ENCODE measurements at places on chromosomes 11 and 22.

DNA sequence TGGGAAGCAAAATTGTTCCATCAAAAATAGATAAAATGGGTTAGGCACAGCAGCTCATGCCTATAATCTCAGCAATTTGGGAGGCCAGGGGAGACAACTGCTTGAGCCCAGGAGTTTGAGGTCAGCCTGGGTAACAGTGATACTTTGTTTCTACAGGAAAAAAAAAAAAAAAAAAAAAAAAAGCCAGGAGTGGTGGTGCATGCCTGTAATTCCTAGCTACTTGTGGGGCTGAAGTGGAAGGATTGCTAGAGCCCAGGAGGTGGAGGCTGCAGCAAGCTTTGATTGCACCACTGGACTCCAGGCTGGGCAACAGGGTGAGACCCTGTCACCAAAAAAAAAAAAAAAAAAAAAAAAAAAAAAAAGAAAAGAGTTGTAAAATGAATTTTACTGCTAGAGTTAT is 49.6 kb downstream of the KIF18A start:
- no peak for DNase-seq

- no peak for DNase-seq
Measured at GRCh38 chr11:103651341-103651998, 385.0 kb upstream of the DDI1 start.

- no peak for DNase-seq
Measured at GRCh38 chr22:20423906-20424551, 13.6 kb downstream of the SCARF2 start.

DNA sequence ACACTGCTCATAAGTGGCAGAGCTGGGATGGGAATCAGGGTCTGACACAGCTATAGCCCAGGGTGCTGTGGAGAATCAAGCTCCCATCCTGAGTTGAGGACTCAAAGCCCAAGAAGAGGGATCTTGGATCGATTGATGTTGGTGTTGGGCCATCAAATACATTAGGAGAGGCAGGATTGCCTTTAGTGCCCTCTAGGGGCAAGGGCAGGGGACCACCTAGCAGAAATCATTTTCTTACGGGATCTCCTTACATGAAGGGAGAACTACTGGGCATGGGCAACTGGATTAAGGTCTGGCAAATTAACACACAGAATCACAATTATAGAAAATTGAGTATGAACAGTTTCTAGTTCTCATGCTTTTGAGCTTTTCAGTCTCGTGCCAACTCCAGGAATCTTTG is 24.9 kb upstream of the EMSY start:
- DNase-seq, result no peak

DNA sequence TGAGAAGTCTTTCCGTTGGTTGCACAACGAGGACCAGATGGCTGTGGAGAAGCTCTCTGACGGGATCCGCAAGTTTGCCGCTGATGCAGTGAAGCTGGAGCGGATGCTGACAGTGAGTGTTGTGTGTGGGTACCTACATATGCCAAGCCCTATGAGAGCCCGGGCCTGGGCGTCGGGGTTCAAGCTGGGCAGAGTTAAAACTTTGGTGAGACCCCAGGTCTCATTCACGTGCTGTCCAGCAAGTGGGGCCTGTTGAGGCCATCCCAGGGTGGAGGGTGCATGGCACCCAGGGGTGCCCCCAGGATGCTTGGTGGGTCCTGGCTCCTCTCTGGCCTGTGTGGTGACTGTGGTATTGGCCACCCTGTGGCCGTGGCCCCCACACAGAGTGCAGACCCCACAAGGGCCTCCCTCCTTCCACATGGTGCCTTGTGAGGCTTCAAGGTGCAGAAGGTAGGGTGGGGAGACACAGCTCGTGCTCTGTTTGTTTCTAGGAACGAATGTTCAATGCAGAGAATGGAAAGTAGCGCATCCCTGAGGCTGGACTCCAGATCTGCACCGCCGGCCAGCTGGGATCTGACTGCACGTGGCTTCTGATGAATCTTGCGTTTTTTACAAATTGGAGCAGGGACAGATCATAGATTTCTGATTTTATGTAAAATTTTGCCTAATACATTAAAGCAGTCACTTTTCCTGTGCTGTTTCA is 12.8 kb downstream of the GATD1 start:
- no peak for DNase-seq

DNA sequence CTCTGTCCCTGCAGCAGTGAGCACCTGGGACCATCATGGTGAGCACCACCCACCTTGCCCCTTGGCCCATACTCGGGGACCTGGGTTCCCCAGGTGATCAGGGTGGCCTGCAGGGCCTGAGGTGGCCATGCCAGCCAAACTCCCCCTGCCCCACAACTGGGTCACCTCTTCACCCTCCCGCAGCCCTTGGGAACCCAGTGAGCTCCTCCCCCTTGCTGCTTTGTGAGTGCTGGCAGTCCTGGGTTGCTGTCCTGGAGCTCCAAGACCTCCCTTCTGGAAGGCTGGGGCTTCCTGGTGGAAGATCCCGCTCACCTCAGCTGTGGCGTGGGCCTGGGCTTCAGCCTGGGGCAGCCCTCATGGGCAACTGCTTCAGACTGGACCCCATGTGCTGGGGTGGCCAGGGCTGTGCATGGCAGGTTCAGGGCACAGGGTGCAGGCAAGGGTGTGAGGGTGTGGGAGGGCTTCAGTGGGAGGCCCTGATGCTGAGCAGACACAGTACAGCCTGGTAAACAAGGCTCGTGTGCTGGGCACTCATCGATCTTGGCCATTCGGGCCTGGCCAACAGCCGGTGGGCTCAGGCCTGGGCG is 57.6 kb downstream of the RTN4R start:
- no peak for DNase-seq

- no peak for DNase-seq
Measured at GRCh38 chr11:34226210-34226609, 120.8 kb downstream of the NAT10 start.

DNA sequence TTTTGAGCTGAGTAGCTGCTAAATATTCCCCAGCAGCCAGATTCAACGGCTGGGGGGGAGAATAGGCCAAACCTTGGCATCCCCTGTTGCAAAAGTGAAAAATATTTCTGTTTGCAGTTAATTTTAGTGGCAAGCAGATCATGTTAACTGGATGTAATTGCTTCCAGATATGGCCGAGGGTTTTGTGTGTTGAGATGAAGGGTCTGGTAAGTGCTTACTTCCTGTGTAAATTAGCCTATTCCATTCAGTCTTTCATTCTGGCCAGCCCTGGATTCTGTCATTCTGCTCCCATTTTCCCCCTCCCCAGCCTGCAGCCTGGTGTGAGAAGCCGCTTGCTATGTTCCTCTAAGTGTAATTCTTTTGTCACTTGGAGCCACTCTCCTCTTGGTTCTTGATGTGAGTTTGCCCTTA is 17.4 kb downstream of the ZBTB16 start:
- DNase-seq, result no peak

GRCh38 chr11:130979386-130979972 is 63.2 kb upstream of the SNX19 start:
- no peak for DNase-seq

GRCh38 chr11:127114035-127114434 is 113.5 kb upstream of the KIRREL3 start:
- no peak for DNase-seq

DNA sequence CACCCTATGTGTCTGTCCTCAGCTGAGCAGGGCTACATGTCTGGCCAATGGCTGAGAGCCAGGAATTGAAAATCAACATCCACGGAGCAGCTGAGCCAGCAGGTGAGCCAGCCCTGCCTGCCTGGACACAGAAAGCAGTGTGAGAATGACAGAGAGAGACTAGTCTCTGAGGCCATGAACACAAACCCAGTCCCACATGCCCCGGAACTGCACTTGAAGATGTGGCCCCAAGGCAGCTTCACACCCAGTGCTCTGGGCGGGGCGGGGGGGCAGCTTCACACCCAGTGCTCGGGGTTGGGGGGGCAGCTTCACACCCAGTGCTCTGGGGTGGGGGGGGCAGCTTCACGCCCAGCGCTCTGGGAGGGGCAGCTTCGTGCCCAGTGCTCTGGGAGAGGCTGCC is 37.6 kb downstream of the TRMU start:
- no peak for DNase-seq

DNA sequence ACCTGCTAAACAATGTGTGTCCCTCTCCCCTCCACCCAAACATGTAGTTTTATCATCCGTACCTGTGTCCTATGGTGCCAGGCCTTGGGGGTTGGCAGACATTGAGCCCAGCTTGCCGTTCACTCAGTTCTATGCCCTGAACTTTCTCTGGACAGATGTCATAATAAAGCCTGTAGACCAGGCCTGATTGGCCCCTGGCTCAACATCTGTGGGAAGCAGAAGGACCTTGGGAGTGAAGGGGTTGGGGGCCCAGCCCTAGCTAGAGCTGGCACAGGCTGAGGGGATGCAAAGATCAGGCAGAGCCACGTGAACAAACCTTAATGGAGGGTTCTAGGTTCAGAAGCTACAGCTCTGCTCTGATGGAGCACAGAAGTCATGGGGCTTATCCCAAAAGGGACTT is 600.6 kb downstream of the BUD13 start:
- no peak for DNase-seq

- DNase-seq, result no peak
Measured at GRCh38 chr11:1863352-1864216, 10.7 kb downstream of the LSP1 start.

DNA sequence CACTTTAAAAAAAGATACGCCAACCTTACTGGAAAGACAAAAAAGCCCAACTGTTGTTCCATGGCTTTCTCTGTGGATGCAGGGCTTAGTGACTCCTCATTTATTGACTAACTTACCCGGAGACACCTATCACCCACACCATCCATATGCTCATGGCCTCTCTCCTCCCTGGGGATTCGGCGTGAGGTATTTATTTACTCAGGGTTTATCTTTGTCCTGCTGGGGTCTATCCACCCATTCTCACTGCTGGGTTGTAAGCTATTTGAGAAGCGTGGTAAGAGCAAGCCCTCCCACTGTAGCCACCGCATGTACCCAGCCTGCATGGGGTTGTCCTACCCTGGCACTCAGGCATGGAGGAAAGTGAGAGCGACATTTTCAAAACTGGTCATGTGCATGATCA is 93.6 kb downstream of the NELL1 start:
- DNase-seq, result no peak

DNA sequence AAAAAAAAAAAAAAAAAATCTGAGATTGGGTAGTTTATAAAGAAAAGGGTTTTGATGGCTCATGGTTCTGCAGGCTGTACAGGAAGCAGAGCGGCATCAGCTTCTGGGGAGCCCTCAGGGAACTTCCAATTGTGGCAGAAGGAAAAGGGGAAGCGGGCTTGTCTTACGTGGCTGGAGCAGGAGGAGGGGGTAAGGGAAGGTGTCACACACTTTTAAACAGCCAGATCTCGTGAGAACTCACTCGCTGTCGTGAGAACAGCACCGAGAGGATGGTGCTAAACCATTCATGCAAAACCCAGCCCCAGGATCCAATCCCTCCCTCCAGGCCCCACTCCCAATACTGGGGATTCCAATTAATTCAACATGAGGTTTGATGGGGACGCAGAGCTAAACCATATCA is 806.2 kb downstream of the TBC1D22A start:
- no peak for DNase-seq

DNA sequence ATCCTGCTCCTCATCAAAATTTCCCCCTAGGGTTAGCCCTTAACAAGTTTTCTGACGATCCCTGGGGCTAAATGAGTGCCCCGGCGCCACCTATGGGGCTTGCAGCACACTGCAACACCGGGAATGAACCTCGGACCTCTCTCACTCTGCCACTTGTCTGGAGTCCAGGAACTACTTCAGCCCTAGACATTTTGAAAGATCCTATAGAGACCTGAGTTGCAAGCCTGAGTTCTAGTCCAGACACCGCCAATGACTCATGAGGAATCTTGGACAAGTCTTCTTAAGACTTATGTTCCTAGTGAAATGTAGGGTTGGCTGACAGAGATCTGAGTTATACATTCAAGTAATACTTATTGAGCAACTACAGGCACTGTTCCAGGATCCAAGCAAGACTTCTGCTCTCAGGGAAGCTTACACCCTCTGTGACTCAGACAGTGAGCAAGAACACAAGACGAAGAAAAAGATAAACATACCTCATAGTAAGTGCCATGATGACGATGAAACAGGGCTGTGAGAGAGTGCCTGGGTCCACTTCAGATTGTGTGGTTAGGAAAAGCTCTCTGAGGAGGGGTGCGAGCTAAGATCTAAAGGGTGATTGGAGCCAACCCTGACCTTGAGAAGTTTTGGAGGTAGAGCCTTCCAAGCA is 10.2 kb upstream of the STK33 start:
- no peak for DNase-seq

DNA sequence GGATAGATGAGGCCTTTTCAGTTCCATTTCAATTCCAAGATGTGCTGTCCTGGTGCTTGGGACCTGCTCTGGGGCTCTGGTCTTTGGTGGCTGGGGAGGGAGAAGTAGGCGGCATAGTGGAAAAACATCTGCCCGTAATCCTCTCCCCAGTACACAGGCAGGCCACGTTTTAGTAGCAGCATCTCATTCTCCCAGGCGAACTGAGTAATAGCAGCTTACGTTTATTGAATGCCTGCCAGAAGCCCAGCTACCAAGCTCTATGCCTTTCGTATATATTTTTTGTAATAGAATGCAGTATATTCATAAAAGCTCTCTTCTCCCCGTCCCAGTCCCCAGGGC is 11.4 kb downstream of the ACO2 start:
- DNase-seq, result no peak

- DNase-seq, result no peak
Measured at GRCh38 chr11:78417175-78417887, at the start of gene GAB2. Gene GAB2, minus strand, starts transcription at chr11:78417820. Its CDS starts 100 bp downstream, at chr11:78417720.

GRCh38 chr11:119018074-119018938 is at the start of the genes RPS25 and TRAPPC4:
Gene RPS25, minus strand, starts transcription at chr11:119018343. Its CDS starts 59 bp downstream, at chr11:119018284.
Gene TRAPPC4, plus strand, starts transcription at chr11:119018766. Its CDS starts 30 bp downstream, at chr11:119018796.
- DNase-seq, result peak; percentile 87

DNA sequence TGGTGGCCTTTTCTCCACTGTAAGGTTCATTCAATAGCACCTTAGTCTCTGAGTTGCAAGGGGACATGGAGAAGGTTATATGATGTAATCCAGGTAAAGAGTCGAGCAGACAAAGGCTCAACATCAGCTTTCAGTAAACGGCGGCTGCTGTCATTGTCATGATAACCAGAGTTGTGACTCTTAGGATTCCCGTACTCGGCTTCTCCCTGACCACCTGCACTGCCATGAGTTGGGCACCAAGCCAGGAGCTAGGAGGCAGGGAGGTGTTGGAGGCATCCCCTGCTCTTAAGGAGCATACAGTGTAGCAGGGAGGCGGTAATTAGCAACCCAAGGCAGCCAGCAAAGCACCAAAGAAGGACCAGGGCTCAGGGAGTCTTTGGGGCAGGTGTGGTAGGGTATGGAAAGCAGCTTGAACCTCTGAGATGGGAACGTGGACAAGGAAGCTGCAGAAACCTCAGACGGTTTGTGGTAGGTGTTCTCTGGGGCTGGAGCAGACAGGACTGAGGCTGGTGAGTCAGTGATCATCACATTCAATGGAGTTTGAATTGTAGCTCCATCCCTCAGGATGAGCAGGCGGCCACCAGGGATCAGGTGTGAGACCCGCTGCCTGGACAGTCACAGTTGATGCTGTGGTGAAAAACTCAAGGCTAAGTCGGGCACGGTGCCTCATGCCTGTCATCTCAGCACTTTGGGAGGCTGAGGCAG is 31.7 kb downstream of the LIF start:
- no peak for DNase-seq

GRCh38 chr11:129287920-129288319 is 87.7 kb upstream of the BARX2 start:
- no peak for DNase-seq

Measured in activated CD4-positive, alpha-beta T cell treated with anti-CD3 and anti-CD28 coated beads, Interleukin-2, amount 50 U/mL, for 24 hours (primary cell).